ENCODE measurements at places on chromosomes 4 and X.
A peak's percentile ranks its signal among the peaks of the same experiment; 100 is the strongest.

DNA sequence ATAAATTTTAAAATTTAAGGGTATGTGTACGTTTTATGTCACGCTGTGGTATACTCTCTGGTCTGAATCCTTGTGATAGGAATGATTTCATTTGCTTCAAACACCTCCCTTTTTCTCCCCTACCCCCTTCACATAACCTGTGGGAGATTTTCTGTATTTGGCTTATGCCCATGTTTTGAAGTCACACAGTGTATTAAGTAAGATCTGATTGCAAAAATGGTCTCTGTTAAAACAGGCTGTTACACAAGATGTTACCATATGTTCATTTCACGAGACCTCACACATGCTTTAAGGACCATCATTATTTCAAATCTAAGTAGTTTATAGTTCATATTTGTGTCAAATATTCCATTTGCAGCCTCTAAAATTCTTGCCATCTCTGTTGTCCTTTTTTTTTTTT, 63.5 kb downstream of the TMEM131L start:
- DNase-seq: no peak

- no peak for DNase-seq
Measured at GRCh38 chr4:13529128-13529919, 15.0 kb downstream of the NKX3-2 start.

- no peak for DNase-seq
Measured at GRCh38 chrX:150337536-150337935, 25.6 kb upstream of the MAMLD1 start.

DNA sequence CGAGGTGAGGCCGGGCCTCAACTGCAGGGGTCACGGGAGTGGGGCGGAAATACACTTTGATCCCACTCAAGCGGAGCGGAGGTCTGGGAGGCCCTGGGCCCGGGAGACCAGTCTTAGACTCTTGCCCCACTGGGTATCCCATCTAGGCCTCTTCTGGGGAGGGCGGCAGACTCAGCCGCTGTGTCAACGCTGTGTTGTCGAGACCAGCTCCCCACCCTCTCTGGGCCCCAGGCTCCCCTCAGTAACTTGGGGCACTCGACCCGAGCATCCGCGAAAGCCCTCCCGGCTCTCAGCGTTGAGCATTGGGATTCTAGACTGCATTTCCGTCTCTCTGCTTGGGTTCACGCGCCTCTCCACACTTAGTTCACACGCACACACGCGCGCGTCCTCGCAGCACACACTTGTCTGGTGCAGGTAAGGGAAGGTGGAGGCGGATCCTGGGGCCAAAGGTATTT, 1.7 kb downstream of the NKX3-2 start:
- DNase-seq: peak; percentile 34

GRCh38 chr4:3721627-3722026, 44.6 kb upstream of the ADRA2C start:
- no peak for DNase-seq

- DNase-seq: no peak
Measured at GRCh38 chrX:109654516-109655109, 29.6 kb upstream of the KCNE5 start.

GRCh38 chrX:116961872-116962582, 499.3 kb upstream of the CT83 start:
- DNase-seq: no peak
